Posterior cingulate gyrus (tissue), 11 donors: ENCODE measurements at places on chromosomes 3 and 15.

GRCh38 chr15:78387246-78388037 is 47.3 kb downstream of the CRABP1 start:
- no peak for DNase-seq

- no peak for DNase-seq
These were observed 16.4 kb downstream of the GPR160 start for GRCh38 chr3:170054204-170054603.

DNA sequence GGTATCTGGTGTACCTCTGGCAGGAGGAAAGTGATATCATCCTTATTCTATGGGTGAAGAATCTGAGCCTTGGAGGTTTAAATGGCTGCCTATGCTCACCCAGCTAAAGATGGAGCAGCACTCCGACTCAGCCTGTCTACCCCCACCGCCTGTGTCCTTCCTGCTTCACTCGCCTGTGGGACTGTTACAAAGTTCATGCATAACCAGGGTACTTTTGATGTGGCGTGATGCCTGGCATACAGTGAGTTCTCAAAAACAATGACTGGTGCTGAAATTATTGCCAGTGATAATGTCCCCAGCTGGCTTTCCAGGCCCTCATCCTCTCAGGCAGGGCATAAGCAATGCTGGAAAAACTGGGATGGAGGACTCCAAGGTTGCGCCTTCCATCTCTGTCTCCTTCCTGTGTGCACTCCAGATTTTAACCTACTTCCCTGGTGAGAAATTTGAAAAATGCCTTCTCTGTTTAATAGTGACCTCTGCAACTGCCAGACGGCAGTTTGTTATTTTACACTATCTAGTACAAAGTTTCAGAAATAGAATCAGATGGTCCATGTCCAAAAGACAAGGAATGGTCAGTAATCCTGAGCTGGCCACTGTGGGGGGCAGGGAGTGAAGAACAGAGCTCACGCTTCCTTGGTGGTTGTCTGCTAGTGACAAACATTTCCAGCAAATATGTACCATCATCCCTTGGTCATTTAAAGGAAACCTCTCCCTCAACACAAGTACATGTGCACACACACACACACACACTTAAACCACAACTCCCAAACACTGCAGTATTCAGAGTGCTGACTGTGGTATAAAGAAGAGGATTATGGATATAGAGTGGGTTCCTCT is 86.5 kb upstream of the NMNAT3 start:
- DNase-seq: no peak

DNA sequence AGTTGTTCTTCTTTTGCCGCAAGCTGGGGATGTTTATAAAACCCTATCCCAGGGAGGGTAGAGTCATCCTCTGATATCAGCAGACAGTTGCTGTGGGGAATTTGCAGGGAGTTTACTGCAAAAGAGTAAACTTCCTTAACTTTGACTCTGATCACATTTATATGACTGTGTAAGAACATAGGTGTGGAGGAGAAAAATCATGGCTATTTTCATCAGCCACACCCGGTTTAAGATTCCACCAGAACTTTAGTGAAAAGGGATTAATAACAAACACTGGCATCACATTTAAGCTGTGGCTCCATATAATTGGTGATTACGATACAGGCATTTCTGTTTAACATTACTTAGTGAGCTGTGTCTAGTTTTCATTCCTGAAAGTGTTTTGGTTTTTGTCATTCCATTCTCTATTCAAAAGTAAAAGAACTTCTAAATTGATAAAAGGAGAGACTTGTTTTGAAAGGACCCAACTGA is 143.1 kb downstream of the MYLK start:
- DNase-seq: no peak

- DNase-seq: no peak
These were observed 883.6 kb upstream of the NR2F2 start for GRCh38 chr15:95446854-95447253.

DNA sequence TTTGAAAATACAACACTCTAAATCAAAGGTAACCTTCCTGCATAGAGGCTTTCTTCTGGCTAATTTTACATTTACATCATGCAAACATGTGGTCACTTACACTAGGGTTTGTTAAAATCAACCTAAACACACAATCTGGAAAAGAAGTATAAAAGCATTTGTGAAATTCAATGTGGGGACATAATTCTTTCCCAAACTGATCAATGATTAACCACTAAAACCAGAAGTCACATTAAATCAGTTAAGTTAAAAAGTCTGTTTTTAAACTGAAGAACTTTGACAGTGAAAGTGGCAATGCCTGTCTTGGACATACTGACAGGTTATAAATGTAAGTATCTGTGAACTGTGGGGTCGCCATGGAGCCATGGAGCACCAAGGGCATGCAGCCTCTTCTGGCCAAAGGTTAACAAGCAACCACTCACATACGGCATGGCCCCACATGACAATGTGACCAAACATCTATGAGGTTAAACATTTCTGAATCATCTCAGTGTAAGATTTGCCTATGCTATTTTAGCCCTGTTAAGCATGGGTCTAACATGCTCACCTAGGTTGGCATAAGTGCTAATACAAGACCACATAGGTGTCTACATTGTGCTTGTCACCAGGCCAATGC is 278.2 kb downstream of the CTNNB1 start:
- DNase-seq: no peak

DNA sequence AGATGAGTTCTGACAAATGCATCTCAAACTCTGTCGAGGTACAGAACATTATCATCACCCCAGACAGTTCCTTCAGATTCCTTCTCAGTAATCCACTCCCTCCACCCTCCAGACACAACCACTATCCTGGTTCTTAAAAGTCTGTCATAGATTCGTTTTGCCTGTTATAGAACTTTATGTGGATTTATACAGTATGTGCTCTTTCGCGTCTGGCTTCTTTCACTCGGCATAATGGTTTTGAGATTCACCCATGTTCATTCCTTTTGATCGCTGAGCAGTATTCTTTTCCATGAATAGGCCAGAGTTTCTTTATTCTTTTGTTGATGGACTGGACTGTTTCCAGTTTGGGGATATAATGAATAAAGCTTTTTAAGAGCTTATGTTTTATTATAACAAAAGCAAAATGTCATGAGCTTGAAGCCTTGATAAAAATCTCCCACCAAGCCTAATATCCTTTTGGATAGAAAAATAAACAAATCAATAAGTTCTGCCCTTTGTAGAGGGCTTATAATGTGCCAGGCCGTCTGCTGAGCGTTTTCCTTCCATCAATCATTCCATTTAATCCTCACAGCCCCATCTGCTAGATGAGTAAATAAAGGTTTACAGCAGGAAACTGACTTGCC is 21.3 kb upstream of the RFTN1 start:
- no peak for DNase-seq

GRCh38 chr15:65659502-65660052 is 37.8 kb downstream of the SLC24A1 start:
- no peak for DNase-seq

DNA sequence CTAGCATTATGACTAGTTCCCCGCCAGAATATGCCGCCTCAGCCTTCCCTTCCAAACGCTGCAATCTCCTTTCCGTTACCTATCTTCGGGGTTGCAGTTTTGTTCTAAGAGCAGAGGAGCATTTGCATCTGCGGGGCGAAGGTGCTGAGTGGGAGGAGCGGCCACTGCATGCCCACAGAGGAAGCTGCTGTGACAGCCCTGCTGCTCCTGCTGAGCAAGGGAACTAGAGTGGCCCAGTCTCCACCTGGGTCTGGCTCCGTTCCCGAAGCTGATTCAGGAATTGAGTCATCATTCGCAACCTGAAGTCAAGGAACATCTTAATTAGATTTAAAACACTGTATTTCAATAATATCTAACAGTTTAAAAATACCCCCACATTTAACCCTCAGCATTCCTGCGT is 98.2 kb upstream of the TJP1 start:
- peak; percentile 76 for DNase-seq
